ENCODE measurements at places on chromosomes 16 and 17.

DNA sequence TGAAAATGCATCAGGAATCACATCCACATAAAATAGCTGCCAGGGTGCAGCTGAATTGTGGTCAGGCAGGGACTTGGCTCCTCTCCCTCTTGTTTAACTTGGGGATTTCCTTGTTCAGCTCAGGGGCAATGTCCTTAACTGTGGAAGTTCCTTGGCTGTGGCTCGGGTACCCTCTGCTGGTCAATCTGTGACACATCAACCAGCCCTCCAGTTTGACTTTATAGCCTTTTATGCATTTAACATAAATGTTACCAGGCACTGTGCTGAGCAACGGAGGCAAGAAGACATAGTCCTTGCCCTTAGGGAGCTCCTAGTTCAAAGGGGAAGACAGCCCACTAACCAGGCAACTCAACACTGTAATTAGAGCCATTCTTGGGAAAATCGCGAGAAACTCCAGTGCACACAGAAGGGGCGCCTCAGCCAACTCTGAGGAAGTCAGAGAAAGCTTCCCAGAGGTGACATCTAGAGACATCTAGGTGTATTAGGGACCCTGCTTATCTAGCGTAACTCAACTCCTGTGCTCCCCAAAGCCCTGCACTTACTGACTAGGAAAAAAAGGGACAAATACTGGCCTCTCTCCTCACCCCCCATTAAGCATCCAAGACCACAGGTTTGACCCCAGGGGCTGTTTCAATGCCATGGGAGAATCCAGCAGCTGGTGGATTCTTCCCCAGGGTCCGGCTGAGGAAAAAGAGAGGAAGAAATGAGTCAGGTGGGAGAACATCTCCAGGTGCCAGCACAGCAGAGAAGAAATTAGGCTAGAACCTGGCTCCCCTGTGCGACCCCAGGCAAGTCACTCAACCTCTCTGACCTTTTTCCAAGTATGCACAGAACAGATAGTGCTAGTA, 17.3 kb upstream of the EEF2K start:
- peak; percentile 86 for DNase-seq

GRCh38 chr16:23504076-23504452, 6.2 kb downstream of the GGA2 start:
- DNase-seq: no peak

- DNase-seq: no peak
Observed at GRCh38 chr17:83193336-83194185, 114.2 kb downstream of the METRNL start.

- DNase-seq: peak; percentile 100
Observed at GRCh38 chr17:39153599-39154051, 2.2 kb upstream of the PLXDC1 start.

- no peak for DNase-seq
Observed at GRCh38 chr16:84548508-84548907, 44.0 kb upstream of the MEAK7 start.

GRCh38 chr17:82960419-82961271, 118.8 kb upstream of the METRNL start:
- DNase-seq: no peak

- DNase-seq: peak; percentile 86
Observed at GRCh38 chr16:51762081-51762996, 611.3 kb upstream of the SALL1 start.

DNA sequence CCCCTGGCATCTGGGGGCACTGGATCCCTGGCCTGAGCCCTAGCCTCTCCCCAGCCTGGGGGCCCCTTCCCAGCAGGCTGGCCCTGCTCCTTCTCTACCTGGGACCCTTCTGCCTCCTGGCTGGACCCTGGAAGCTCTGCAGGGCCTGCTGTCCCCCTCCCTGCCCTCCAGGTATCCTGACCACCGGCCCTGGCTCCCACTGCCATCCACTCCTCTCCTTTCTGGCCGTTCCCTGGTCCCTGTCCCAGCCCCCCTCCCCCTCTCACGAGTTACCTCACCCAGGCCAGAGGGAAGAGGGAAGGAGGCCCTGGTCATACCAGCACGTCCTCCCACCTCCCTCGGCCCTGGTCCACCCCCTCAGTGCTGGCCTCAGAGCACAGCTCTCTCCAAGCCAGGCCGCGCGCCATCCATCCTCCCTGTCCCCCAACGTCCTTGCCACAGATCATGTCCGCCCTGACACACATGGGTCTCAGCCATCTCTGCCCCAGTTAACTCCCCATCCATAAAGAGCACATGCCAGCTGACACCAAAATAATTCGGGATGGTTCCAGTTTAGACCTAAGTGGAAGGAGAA, 13.5 kb downstream of the STH start:
- no peak for DNase-seq
